ENCODE measurements at places on chromosomes 12 and 14.

GRCh38 chr14:70265422-70265821, 76.7 kb upstream of the SLC8A3 start:
- DNase-seq = no peak

DNA sequence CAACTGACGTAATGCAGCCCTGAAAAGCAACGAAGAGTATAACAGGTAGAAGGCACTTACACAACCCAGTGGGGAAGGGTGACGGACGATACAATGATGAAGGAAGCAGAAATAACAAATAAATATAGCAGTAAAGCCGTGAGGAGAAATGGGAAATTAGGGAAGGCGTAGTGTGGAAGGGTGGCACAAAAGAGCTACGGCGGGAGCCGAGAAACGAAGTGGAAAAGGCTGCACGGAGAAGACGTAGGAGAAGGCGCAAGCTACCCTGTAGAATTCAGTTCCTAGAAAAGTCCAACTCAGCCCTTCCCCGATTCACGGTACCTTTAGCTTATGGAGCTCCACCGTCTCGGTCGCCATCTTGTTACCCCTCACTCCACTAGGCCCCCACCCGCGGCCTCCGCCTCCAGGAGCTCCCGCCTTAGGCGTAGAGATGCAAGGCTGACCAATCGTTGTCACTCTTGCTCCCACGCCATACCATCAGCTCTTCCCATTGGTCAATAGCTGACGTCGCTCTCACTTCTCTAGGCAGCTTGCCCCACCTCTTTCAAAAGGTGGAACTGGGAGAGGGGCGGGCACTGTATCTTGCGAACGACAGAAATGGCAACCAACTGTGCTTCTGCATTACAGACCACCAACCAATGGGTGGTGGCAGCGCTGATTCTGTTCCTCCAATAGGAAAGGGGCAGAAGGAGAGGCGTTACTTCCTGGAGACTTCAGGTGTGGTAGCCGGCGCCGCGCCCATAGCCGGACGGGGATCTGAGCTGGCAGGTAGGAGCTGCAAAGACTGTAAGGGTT, at the start of the genes ORMDL2 and SARNP:
Gene ORMDL2 (plus strand): TSS at position 697 of the 795 bp plus-strand sequence. CDS start 959 bp downstream, outside the sequence.
Gene SARNP (minus strand): TSS at position 380 of the 795 bp plus-strand sequence. CDS start 23 bp downstream, at position 357.
- peak; percentile 99 for DNase-seq

DNA sequence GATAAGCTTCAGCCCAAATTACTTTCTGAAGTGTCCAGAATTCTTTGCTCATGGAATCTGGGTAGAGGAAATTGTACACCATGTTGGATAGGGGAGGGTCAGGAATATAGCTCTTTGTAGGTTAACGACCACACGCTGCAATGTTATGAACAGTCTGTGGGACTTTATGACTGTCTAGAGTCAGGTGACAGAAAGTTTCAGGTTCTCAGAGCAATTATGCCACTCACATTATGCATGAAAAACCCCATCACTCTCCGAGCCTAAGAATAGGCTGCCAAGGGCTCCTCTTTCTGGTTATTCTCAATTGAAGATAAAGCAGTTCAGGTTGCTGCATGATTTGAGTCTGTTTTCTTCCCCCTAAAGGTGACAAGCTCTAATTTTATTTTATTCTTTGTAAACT, 430.9 kb downstream of the ATP23 start:
- no peak for DNase-seq

GRCh38 chr12:121166356-121166755, 33.7 kb downstream of the P2RX7 start:
- no peak for DNase-seq

DNA sequence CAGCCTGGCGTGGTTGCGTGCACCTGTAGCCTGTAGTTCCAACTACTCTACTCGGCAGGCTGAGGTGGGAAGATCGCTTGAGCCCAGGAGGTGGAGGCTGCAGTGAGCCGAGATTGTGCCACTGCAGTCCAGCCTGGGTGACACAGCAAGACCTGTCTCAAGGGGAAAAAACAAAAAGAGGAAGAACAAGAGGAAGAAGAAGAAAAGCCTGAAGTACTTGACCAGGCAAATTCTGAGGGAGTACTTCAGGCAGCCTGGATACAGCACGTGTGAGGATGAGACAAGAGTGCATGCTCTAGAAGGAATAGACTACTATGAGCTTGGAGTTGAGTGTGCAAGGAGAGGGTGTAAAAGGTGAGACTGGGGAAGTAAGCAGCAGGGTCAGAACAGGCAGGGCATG, 1.8 kb downstream of the GDF3 start:
- DNase-seq = peak; percentile 40

DNA sequence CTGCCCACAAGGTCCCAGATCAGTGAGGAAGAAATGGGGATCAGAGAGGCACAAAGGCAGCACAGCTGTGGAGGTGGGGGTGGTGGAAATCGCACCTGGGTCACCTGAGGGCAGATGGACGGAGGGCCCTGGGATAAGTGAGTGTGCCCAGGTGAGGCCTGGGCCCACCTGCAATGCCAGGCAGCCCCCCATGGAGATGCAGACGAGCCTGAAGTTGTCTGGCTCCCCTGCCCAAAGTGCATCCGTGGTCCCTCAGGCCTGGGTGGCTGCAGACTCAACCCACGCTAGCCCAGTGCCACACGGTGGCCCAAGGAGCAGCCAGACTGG, 84.9 kb downstream of the NCOR2 start:
- DNase-seq = no peak

GRCh38 chr12:120847814-120848213, 56.3 kb downstream of the SPPL3 start:
- DNase-seq = peak; percentile 61

DNA sequence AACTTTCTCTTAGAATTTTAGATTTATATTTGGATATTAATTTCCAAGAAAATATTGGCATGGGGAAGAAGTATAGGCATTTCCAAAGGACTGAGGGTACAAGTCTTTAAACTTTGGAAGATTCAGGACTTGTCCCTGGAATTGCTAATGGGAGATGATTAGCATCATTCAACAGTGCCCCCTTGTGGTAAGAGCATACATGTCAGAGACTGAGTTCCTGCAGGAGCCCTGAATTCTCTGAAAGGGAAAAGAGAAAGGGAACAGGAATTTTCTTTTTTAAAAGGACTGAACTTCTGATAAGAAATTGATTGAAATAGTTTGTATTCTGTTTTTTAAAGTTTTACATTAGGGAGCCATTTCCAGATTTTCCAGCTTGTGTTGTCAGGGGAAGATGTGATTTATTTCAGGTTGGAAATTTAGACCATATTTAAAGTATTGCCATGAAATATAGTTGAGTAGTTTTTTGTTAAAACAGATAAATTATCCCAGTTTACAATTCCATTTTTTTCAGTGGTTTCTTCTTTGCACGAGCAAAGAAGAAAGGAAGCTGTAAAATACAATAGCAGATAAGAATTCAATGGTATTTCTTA, 44.0 kb upstream of the REP15 start:
- DNase-seq = peak; percentile 9

DNA sequence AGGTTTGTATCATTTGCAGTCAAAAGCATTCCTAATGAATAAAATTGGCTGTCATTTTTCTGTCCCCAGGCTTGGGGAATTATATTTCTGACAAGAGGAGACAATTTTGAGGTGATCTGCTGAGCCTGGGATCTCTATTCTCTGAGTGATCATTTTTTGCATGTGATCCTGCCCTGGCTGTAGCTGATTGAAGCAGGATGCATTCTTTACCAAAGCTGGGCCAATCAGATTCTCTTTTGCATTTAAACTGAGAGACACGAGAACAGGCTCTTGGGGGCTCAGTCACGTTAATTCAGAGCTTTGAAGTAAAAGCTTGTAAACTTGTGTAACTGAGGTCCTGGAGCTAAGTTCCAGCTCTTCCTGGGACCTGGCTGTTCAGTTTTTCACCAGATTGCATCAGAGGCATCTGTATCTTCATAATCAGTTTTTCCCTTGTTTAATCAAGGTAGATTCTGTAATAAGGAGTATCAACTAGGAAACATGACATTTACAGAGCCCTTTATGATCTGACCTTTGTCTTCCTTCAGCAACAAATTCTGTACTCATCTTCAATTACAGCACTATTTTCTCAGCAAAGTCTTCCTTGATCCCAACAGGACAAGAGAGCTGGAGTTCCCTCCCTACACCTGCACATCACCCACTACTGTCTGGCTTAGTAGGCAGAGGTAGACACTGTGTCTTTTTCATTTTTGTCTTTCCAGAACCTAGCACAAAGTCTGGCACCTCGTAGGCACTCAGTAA, 35.0 kb upstream of the MANSC4 start:
- DNase-seq = no peak

DNA sequence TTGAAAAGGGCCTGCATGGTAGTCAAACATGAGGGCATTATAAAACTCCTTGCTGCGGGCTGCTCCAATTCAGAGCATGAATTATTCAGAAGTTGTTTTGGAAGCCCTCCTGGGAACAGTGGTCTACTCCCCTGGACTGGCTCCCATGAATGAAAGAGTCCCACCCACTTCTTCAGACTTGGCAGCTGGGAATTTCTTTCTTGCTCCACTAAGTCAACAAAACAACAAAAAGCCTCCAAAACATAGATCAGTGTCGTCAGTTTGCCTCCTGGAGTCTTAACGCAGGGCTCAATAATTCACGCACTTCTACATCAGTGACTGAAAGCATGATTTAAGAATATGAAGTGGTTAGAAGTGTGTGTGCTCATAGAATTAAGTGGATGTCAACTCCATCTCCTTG, 37.9 kb downstream of the AKAP6 start:
- DNase-seq = no peak

DNA sequence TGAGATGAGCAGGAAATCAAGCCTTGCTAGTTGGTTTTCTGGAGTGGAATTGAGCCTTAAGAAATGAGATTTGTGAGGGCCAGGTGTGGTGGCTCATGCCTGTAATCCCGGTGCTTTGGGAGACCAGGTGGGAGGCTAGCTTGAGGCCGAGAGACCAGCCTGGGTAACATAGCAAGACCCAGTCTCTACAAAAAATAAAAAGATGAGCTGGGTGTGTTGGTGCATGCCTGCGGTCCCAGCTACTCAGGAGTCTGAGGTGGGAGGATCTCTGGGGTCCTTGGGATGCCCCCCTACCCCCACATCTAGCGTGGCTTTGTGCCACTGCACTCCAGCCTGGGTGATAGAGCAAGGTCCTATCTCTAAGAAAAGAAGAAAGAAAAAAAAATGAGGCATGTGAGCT, 104.2 kb upstream of the RTL1 start:
- no peak for DNase-seq

DNA sequence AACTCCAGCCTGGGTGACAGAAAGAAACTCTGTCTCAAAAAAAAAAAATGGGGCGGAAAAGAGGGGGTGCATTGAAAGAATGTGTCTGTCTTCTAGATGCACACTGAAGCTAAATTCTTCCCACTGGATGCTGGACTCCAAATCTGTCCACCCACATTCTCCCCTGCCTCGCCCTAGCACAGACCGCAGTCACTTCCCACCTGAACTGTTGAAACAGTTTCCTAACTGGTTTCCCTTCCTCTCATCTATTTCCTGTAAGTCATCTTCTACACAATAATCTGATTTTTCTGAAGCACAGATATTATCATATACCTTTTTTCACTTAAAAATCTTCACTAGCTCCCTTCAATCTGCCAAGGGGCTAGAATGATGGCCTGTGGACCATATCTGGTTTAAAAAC, 1.5 kb upstream of the HCAR1 start:
- no peak for DNase-seq

GRCh38 chr12:87280356-87280755, 748.8 kb downstream of the C12orf50 start:
- no peak for DNase-seq

GRCh38 chr12:78210894-78211302, 380.2 kb downstream of the NAV3 start:
- no peak for DNase-seq

- no peak for DNase-seq
These were observed 332.3 kb downstream of the ZFP36L1 start for GRCh38 chr14:68460541-68460940.

- DNase-seq = no peak
These were observed at the start of gene FZD10 for GRCh38 chr12:130162267-130162666. TSS of gene FZD10 (plus strand) at chr12:130162464. CDS start at chr12:130162943, 479 bp downstream.

DNA sequence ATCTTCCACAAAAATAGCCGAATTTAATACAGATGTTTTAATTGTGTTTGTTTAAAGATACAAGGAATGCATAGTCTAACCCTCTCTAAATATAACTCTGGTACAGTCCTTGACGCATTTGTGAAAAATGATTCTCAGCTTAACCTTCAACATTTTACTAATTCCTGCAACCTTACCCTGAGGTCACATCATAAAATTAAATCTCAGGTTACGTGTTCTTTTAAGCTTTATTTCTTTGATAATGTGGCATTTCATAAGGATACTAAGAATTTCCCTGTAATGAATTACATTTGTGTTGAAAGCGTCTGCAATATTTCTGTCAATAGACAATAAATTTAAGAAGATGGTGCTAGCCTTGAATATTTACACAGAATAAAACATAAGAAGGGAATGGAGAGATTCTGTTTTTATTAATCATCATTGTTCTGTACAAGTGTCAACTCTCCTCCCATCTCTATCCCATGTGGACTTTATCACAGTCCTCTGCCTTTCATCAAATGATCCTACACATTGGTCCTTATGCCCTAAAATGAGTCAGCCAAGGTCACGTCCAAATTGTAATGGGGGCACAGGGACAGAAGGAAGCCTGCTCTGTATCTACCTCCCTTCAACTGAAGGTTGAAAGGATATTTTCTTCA, 769.3 kb upstream of the FLRT2 start:
- no peak for DNase-seq

DNA sequence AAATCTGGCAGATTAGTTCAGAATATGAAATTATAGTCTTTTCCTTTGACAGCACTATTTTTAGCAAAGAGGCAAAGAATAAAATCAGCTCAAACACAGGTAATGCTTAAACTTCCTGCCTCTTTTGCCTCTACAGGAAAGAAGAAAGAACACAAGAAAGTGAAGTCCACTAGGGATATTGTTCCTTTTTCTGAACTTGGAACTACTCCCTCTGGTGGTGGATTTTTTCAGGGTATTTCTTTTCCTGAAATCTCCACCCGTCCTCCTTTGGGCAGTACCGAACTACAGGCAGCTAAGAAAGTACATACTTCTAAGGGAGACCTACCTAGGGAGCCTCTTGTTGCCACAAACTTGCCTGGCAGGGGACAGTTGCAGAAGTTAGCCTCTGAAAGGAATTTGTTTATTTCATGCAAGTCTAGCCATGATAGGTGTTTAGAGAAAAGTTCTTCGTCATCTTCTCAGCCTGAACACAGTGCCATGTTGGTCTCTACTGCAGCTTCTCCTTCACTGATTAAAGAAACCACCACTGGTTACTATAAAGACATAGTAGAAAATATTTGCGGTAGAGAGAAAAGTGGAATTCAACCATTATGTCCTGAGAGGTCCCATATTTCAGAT, 17.4 kb downstream of the TMPO start:
- DNase-seq = peak; percentile 7

DNA sequence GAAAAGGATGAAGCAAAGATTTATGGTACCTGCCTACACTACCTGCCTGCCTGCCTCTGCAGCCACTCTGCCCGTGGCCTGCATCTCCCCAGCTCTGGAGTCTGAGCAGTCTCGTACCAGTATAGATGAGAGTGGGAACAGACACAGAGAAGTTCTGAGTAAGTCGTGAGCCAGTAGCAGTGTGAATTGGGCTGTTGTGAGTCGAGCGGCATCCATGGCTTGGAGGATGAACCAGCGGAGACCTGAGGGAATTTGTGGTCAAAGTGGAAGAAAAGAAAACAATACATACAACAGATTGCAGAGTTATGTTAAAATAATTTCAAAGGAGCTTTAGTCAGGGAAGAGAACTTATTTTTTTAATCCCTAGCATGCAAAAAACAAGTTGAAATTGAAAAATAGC, 25.3 kb downstream of the C2CD5 start:
- no peak for DNase-seq

- DNase-seq = no peak
These were observed 87.0 kb upstream of the VRK1 start for GRCh38 chr14:96710060-96710666.
